ENCODE measurements at places on chromosomes 12 and 14.

DNA sequence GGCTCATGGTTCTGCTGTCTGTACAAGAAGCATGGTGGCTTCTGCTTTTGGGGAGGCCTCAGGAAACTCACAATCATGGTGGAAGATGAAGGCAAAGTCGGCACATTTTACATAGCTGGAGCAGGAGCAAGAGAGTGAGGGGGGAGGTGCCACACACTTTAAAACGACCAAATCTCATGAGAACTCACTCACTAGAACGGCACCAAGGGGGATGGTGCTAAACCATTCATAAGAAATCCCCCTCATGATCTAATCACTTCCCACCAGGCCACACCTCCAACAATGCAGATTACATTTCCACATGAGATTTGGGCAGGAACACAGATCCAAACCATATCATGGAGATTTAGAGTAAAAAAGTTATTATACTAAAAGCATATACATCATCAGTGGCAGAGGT is 13.6 kb upstream of the LEMD3 start:
- DNase-seq = no peak

DNA sequence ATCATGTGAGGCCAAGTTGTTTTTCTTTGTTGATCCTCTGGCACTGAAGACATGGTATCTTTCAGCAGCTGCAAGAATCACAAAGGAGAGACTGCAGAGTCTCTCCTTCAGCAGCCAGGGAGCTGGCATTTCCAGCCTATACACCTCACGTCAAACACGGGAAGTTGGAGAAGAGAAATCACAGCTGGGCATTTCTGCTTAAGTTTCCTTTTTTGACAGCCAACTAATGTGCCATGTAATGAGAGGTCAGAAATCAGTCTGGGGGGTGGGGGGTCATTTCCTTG is 28.3 kb downstream of the PHLDA1 start:
- no peak for DNase-seq

GRCh38 chr14:99067927-99068326 is 204.1 kb downstream of the BCL11B start:
- no peak for DNase-seq

- no peak for DNase-seq
Measured at GRCh38 chr12:131471271-131471905, 239.5 kb upstream of the SFSWAP start.

DNA sequence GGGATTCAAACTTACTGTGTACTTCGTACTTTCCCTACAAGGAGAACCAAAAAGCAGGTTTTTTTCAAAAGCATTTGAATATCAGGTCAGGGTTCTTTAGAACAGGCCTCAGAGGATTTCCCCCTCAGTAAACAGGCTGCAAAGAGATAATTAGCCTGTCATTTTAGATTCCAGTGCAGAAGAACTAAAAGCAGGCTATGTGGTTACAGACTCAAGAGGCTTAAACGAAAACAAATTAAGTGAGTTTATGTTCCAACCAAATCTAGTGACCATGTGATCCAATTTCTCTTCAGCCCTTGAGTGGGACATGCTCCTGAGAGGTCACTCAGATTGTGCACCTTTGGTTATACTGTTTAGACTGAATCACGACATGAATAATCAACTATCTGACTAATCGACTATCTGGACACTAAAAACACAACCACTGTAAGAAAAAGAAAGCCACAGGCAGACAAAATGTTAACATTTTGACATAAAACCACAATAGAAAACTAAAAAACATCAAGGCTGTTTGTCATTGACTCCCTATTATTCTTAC is 4.5 kb downstream of the TMED8 start:
- DNase-seq = no peak

DNA sequence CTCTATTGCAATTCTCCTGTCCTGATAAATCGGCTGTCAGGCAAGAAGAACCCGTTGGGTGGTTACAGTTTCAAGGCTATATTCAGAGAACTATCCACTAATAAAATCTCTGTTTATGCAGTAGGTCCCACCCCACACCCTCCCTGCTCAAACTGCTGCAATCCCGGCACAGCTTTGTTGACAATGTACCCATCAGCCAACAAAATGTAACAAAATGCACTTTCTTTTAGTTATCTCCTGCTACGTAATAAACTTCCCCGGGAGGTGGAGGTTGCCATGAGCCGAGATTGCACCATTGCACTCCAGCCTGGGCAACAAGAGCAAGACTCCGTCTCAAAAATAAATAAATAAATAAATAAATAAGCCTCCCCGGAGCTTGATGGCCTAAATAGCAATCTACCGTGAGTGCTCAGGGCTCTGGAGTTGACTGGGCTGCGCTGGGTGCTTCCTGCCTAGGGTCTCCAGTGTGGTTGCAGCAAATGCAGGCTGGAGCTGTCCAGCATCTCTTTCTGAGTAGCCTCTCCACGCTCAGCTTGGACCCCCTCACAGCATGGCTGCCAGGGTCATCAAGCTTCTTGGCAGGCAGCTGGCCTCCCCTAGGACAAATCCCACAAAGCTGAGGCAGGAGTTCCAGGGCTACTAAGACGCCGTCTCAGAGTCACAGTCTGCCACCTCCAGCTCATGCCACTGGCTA is 43.2 kb upstream of the FBRSL1 start:
- DNase-seq = no peak

- no peak for DNase-seq
Measured at GRCh38 chr12:12336049-12336411, 14.0 kb downstream of the MANSC1 start.

- no peak for DNase-seq
Measured at GRCh38 chr12:119838826-119839600, 38.1 kb downstream of the CIT start.

GRCh38 chr14:31194095-31194494 is 13.5 kb downstream of the HECTD1 start:
- no peak for DNase-seq

DNA sequence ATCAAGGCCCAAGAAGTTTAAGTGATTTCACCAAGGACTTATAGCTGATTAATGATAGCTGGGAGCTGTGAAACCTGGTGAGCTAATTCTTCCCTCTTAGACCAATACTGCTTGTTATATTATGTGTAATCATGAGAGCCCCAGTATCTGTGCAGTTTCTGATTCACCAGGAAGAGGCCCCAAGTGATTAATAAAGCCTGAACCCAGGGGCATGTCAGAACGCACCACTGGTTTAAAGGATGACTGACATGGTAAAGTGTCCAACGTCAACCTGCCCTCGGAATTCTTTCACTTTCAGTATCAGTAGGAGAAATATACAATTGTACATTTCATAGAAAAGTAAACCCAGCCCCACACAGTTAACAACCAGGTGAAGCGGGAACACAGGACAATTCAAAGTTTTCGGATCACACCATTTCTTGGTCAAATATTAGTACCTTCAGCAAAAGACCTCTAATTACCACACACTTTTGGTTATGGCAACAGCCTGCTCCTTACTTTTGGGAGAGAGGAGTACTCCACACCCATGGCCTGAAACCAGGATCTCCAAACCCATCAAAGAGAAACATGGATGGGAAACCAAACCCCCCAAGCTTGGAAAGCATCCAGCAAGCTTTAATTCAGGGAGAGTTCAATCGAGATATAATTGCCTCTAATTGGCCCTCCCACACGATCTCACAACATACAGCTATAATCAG is 28.5 kb downstream of the TMCC3 start:
- DNase-seq = no peak

DNA sequence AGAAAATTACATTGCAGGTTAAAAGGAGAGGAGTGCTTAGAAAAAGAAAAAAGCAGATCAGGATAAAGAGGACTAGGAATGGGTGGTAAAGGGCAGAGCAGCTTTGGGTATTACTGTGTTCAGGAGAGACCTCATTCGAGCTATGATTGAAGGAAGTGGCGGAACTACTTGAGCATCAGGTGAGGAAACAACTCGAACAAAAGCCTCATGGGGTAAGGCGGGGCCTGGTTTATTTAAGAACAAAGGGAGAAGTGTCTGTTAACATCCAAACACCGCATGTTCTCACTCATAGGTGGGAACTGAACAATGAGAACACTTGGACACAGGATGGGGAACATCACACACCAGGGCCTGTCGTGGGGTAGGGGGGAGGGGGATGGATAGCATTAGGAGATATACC is 444.6 kb upstream of the CCDC196 start:
- no peak for DNase-seq

- no peak for DNase-seq
Measured at GRCh38 chr14:64569138-64569631, 19.4 kb downstream of the PPP1R36 start.

DNA sequence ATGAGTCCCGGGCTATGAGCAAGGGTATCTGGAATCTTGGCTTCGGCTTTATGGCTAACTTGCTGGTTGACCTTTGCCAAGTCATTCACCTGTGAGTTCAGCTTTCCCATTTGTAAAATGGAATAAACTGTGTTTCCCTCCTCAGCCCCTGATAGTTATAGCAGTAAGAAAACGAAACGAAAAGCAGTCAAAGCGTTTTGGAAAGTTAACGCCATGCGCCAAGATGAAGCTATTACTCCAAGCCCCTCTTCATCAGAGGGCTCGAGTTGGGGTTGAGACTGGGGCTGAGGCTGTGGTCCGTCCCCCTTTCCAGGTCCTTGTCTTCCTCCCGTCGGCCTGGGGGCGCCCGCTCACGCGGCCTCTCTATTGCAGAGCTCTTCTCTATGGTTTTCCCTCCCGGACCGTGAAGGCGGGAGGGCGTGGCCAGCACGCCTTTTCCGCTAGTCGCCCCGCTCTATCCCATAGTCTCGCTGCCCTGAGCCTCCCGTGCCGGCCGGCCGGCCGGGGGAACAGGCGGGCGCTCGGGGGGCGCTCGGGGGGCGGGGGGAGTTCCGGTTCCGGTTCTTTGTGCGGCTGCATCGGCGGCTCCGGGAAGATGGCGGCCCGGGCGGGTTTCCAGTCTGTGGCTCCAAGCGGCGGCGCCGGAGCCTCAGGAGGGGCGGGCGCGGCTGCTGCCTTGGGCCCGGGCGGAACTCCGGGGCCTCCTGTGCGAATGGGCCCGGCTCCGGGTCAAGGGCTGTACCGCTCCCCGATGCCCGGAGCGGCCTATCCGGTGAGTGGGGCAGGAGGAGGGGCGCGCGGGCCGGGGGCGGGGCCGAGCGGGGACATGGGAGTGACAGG is at the start of gene SMARCD1:
Gene SMARCD1, plus strand, starts transcription at position 568 of the 840 bp plus-strand sequence. Its CDS starts 28 bp downstream, at position 596.
- DNase-seq = peak; percentile 87

GRCh38 chr14:54105406-54105805 is 148.8 kb upstream of the BMP4 start:
- DNase-seq = no peak

- no peak for DNase-seq
Measured at GRCh38 chr12:7190268-7191055, 976 bp downstream of the PEX5 start.

DNA sequence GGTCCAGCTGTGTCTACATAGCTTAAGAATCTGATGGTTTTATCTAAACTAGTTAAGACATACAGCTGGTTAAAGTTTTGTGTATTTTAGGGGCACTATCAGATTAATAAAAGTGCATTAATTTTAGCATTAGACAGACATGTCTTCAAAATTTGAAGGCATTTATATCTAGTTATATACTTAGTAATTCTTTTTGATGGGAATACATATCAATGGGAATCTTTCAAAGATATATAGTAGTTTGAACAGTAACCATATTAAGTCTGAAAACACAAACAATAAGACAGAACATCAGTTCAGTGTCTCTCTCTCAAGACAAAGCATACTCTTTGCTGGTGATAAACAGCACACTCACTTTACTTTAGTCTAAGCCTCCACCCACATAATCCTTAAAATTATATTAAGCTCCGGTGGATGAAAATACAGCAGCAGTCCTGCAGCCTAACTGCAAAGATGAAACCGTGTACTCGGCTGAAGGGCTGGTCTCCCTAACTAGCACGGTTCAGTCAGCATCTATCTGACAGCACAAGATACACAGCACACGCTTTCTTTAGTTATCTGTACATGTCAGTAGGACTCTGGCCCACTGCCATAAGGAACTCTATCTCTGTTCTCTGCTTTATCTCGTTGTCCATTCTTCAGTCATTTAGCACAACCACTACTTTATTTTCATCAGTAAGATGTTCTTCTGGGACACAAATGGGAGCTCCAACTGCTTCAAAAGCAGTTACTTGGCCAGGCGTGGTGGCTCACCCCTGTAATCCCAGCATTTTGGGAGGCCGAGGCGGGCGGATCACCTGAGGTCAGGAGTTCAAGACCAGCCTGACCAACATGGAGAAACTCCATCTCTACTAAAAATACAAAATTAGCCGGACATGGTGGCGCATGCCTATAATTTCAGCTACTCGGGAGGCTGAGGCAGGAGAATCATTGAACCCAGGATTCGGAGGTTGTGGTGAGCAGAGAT is 80.5 kb downstream of the MED13L start:
- DNase-seq = no peak

DNA sequence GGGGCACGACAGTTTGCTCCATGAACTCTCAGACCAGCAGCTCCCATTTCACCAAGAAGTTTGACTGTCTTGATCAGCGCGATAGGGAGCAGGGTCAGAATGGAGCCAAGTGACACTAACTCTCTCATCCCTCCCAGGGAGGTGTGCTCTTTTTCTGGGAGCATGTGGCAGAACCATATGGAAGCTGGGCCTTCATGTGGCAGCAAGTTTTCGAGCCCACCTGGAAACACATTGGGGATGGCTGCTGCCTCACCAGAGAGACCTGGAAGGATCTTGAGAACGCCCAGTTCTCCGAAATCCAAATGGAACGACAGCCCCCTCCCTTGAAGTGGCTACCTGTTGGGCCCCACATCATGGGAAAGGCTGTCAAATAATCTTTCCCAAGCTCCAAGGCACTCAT is 24.0 kb downstream of the ITGA7 start:
- DNase-seq = no peak

- no peak for DNase-seq
Measured at GRCh38 chr12:20601668-20602280, 93.4 kb upstream of the SLCO1C1 start.

DNA sequence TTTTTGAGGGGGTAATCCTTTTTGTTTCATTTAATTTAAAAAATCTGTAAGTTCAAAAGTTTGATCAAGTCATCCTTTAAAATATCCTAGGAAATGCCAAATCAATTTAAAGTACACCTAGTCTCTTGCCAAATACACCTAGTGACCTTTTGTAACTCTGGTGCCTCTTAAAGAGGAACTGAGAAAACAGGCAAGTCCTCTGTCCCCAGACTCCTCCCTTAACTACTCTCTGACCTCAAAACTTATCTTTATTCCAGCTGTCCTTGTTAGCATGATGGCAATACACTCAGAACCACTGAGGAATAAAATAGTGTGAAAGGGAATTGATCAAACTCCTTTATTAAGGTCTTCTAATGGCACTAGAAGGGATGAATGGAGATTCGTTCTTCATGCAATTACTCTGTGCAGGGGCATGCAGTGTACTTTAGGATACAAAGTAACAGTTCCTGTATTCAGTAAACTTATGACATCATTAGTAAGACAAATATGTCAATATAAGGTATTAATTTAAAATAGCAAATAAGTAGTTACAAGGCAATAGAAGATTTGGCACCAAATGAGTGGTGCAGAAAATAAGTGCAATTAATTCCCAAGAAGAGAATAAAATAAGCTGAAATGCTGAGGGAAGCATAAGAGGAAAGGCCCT is 3.3 kb downstream of the FAR2 start:
- no peak for DNase-seq

DNA sequence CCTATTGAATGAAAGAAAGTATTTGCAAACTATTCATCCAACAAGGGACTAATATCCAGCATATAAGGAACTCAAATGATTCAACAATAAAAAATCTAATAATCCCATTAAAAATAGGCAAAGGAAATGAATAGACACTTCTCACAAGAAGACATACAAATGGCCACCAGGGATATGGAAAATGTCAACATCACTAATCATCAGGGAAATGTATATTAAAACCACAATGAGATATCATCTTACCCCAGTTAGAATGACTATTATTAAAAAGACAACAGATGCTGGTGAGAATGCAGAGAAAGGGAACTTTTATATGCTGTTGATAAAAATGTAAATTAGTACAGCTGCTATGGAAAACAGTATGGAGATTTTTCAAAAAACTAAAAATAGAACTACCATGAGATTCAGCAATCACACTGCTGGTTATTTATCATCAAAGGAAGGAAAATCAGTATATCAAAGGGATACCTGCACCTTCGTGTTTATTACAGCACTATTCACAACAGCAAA is 89.3 kb downstream of the GARIN6 start:
- no peak for DNase-seq
